Right ventricle myocardium inferior (tissue), 1 donor: ENCODE measurements at places on chromosomes 3 and 15. TPM values are rescaled to one million over a fixed set of nuclear protein-coding genes. Genes with fewer than 3 reads are reported as not detected.

Gene CX3CR1
- 2.1 TPM for total RNA-seq

Gene MIX23
- total RNA-seq = 25.6 TPM

Gene CHRFAM7A
- total RNA-seq = 2.0 TPM

Gene ANAPC13
- 80.5 TPM for total RNA-seq

Gene GOLGA8N
- total RNA-seq = 10.3 TPM

Gene MYL3
- total RNA-seq = 11,437 TPM

Gene GOLGA6B
- total RNA-seq = not detected

Gene OSBPL10
- total RNA-seq = 6.6 TPM

Gene CAMK2N2
- total RNA-seq = not detected

Gene DPPA2
- total RNA-seq = not detected

Gene IGSF11
- total RNA-seq = 3.1 TPM

Gene POLQ
- 0.57 TPM for total RNA-seq

Gene LXN
- 3.9 TPM for total RNA-seq

Gene AHSG
- not detected for total RNA-seq
